Skeletal muscle cell (primary cell): ENCODE measurements at places on chromosomes 2 and 18.
A peak's percentile ranks its signal among the peaks of the same experiment; 100 is the strongest.

GRCh38 chr2:221524158-221524557 is 47.9 kb downstream of the EPHA4 start:
- no peak for DNase-seq

DNA sequence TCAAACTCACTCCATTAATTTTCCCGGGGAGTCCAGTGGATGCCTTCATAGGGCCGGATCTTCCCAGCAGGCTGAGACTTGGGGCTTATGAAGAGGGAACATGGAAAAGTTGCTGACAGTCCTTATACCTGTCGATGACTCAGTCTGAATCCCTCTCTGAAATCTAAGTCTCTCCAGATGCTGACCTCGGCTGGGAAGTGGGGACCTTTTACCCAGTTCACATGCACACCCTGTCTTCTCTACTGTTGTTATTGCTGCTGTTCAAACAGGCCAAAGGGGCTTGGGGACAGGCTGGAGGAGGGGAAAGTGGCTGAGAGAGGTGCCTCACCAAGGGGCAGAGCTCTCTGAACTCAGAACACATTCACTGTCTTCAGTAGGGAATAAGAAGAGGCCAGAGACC is 4.1 kb upstream of the TNP1 start:
- DNase-seq = no peak

DNA sequence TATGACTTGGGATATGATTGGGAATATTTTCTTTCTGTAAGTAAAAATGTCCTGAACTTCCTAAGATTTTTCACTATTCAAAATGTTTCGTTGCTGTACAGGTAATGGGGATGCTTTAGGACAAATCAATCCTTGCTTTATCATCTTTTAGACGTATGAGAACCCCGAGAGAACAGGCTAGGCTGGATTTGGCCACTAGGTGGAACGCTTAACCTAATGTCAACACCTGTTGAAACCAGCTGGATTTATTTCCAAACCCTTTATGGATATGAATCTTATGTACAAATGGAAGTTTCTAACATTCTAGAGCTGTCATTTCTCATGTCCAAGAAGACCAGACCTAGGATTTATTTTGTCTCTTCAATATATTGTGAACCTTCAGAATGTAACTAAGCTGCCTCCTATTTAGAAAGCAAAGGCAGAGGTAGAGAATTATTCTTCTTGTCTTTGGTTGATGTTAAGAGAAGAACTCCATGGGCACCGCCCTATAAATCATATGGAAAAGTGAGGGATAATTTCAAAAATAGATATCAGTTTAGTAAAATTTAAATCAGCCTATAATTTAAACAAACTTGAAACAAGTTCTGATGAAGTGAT is 96.7 kb downstream of the PMAIP1 start:
- peak; percentile 11 for DNase-seq

- no peak for DNase-seq
Observed at GRCh38 chr2:222470802-222471468, 46.6 kb downstream of the SGPP2 start.

DNA sequence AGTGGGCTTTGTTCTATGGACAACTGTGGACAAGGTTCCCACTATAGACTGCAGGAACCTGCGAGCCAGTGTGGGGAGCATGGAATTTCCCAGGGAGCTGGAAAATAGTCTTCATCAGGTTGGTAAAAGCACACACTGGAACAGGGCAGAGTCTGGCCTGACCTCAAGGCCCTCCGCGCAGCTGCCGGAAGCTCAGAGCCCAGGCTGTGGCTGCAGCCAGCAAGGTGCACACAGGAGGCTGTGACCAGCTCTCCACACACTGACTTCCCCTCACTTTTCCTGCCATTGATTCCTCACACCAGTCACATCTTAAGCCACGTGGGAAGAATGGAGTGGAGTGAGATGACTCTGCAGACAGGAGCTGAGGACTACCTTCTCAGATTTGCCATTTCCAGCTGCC is 19.1 kb downstream of the MAL start:
- DNase-seq = no peak

DNA sequence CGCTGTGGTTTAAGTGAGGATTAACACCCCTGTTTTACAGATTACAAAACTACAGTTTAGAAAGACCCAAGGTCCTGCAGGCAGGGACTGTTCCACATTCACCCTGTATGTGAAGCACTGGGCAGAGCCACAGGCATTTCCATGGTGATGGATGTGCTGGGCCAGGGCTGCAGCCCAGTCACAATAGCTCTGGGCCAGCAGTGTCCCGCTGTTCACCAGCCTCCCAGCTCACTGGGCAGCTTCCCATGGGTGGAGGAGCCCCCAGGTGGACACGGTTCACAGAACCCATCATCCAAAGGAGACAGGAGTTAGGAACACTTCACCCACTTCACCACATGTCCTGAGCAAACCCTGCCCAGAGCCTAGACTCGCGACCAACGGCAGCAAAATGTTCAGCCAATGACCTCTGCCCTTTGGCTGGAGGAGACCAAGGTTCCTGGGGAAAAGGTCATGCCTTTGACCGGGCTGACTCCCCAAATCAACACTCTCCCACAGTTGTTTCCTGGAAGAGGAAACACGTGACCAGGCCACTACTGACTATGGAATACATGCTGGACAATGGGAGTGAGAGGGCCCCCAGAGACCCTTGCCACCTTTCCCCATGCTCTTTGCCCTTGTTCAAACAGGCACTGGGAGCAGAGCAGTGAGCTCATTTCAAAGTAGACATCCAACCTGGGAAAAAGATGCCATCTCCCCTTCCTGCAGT is 28.0 kb upstream of the SLC35F6 start:
- DNase-seq = no peak

- no peak for DNase-seq
Observed at GRCh38 chr2:138794724-138795123, 14.5 kb upstream of the NXPH2 start.

- DNase-seq = no peak
Observed at GRCh38 chr18:57627488-57627887, 5.9 kb upstream of the NARS1 start.

DNA sequence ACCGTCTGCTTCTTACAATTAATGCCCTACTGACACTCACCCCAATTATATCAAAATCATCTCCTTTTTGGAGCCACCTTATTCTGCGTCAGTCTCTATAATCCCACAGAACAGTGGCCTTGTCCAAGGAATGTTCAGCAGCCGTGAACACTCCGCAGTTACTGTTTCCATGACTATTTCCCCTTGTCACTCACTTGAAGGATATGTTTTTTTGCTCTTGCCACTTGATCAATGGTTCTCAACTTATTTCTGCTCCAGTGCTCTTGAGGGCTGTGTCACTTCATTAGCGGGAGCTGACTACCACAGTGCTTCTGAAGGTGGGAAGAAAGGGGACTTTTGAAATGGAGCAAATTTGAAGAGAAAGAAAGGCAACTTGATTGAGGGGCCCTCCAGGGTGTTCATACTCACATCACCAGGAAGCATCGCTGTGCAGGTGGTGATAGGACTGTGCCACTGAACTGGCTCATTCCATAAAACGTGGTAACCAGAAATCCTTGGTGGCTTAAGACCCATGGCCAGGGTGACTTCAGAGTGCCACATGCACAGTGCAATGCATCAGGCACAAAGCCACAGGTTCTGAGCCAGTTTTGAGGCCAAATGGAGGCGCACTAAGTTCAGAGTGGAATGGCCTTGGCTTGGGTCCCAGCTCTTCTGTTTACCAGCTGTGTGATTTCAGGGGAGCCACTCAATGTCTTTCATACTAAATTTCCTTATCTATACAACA is 320.6 kb upstream of the RAB12 start:
- DNase-seq = no peak

DNA sequence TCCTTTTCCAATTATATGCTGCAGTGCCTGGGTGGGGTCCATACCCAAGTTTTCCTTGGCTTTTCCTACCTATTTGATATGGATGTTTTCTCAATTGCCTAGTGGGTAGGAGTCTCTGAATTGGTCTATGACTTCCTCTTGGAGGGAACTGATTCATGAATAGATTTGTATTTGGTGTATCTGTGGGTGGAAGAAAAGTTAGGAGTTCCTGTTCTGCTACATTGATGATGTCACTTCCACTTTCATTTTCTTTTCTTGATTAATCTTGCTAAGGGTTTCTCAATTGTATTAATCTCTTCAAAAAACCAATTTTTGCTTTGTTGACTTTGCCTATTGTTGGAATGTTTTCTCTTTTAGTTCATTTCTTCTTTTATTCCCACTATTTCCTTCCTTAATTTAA is 37.4 kb upstream of the SLC9A2 start:
- DNase-seq = no peak

DNA sequence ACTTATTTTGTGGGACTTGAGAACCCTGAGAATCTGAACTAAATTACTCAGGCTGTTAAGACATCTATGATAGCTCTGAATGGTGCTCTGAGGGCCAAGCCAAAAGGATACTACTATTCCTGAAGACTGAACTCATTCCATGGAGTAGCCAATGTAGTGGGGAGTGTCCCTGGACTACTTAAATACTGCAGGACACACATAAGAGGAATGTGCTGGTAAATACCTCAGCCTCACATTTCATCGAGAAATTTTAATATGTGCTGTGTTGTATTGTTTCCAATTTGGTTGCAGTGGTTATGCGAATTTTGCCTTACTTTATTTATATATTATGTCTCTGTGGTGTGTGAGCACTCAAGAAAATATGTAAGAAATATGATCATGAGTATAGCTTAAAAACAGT is 264.4 kb upstream of the FIGN start:
- no peak for DNase-seq

DNA sequence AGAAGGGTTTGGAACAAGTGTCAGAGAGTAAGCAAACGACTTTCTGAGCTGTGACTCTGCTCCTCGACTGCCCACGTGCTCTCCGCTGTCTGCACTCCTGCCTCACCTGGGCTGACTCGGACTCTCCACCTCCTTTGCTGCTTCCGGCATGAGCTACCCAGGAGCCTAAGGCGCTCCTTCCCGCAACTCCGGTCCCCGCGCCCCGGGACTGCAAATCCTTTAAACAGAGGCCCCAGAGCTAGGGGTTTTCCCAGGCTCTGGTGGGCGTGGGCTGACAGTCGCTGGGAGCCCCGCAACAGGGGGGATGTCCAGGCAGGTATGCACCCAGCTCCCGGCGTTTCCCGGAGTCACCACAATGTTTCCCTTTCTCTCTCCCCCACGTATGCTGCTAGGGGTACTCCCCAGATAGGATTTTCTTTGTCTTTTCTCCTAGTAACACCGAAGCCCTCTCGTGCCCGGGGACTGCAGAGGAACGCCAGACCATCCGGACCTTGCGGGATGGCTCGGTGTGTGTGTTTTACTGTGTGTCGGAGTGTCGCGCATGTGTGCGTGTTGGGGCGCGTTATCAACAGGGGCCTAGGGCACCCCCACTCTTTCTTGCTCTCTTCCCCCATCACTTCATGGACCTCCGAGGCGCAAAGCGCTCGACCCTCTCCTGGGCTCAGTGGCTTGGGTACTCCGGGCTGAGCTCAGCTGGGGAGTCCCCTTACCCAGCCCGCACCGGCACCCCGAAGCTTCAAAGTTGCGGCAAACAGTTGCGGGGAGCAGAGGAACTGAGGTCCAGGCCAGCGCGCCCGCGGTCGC is 691 bp upstream of the THSD7B start:
- no peak for DNase-seq

- no peak for DNase-seq
Observed at GRCh38 chr2:141015341-141016047, 1115.3 kb downstream of the LRP1B start.

GRCh38 chr2:158740127-158740526 is 55.0 kb upstream of the DAPL1 start:
- no peak for DNase-seq

GRCh38 chr2:128988967-128989366 is 670.3 kb upstream of the HS6ST1 start:
- DNase-seq = no peak

- DNase-seq = peak; percentile 48
Observed at GRCh38 chr2:144461308-144461766, 58.6 kb downstream of the ZEB2 start.

DNA sequence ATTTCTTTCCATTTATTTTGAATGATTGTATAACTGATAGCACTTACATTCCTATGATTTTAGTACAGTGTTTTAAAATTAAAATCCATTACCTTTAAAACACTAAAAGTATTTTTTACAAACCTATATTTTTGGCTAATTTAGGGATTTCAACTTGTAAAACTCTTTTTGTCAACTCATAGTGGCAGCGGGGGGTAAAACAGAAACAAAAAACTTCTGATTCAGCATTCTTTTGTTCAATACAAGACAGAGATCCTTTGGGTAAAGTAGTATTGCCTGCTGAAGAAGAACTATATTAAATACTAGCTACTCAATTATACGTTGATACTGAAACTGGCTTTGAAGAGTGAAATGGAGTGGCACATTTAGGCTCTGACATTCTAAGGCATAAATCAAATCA is 437.4 kb upstream of the CDH19 start:
- DNase-seq = no peak

- DNase-seq = no peak
Observed at GRCh38 chr2:41922177-41922576, 125.6 kb upstream of the PKDCC start.

GRCh38 chr2:9103663-9104277 is 100.3 kb upstream of the MBOAT2 start:
- no peak for DNase-seq

DNA sequence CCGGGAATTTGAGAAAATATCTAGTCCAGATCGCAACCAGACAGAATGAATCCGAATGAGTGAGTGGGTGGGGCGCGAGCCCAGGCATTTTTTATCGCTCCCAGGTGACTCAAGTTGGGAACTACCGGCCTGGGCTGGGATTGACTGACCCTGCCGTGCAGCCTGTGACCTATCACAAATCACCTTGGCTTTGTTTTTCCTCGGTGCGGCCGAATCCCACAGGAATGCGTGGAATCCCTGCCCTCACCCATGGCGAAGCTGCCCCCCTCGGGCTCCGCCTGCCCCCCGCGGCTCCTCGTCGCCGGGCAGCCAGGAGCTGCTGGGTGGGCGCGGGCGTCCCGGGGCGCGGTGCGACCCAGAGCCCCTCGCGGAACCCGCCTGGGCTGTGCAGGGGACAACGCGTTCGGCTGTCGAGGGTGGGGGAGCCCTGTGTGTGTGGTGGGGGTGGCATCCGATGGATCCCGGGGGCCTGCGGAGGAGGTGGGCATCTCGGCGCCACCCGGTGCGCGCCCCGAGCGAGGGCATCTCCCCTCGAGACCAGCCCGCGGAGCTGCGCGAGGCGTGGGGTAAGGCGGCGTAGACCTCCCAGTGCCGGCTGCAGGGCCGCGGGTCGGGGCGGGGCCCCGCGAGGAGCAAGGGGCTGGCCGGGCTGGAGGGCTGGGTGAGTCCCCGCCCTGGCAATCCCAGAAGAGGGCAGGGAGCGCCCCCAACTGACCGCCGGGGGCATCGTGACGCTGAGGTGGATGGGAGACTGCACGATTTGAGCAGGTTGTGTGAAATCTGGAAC is 16.5 kb downstream of the B3GNT7 start:
- DNase-seq = peak; percentile 19

GRCh38 chr2:147342329-147342728 is 502.5 kb upstream of the ACVR2A start:
- no peak for DNase-seq
